ENCODE measurements at places on chromosomes 7 and 10.

DNA sequence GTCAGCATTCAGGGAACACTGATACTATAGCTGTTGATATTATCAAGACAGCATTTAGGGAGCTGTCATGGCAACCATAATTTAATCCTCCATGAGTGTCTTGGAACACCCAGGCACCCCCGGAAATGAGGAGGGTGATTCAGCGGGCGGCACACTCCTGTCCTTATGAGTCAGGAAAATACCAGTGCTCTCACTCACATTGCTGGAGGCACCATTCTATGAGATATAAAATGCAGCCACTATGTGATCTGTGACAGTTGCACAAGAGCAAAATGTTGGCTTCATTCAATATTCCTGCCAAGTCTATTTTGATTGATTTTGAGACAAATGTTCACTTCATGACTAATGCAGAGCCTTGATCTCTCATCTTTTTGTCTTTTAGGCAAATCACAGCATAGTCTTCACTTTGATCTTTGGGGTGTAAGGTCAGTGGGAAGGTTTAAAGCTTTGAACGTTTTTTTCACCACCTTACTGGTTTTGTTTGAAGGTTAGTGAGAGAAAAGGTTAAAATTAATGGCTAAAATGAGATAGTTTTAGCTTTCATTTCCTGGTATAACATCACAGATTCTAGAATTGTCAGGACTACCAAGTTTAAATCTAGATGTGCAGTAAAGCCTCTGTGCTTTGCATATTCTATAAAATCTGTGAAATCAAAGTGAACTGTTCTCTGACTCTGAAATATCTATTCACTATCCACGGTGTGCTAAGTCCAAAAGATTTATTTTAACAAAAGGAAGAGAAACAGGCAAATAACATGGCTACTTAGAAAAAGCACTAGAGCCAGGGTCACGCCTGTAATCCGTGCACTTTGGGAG lies 12.4 kb upstream of the ARHGAP12 start:
- DNase-seq = no peak

- no peak for DNase-seq
These were observed 11.7 kb upstream of the GPAM start for GRCh38 chr10:112195224-112195623.

DNA sequence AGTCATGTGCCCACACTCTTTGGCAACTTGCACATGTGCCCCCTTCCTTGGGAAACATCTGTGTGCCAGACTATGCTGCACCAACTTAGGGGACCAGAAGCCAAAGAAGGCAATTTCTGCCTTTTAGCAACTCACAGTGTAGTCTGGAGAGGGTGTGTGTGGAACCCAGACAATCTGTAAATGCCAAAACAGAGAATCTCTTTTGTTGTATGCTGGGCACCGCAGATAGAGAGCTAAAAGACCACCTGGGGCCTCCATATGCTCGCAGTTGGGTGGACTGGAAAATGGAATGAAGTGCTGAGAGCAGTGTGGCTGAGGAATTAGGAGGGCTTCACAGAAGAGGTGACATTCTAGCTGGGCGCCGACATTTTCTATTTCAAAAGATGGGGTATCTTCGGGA lies 26.4 kb downstream of the UBTD1 start:
- no peak for DNase-seq

DNA sequence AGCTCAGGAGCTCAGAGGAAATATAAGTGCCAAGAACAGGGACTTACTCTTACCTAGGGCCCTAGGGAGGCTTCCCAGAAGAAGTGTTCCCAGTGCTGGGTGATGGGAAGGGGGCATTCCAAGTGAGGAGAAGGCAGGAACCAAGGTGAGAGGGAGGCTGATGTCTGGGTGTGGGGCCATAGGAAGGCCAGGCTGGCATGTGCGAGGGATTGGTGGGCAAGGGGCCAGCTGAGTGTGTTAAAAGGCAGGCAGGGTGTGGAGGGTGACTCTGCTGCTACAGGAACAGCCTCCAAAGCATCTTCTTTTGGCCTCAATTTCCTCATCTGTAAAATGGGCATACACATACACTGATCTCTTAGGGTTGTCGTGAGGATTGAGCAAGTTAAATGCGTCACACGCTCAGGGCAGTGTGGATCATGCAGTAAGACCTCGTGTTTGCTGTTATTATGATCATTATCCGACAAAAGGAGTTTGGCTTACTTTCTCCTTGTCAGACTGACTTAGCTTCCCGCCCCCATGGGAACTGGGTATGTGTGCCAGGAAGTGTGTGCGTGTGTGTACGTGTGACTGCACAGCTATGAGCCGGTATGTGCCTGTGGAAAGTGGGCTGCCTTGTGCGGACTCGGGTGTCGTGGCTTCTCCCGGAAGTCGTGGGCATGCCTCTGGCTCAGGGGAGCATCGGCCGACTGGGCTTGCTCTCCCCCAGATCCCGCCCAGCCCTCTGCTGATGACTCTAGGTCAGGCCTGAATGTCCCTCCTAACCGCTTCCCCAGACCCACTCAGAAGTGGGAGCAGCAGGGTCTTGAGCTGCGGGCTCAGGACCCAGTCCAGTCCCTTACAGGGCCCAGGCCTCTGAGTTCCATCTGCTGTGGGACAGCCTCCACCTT lies 59.6 kb downstream of the NEURL1 start:
- no peak for DNase-seq

GRCh38 chr7:115782696-115783490 lies 247.7 kb downstream of the TFEC start:
- no peak for DNase-seq

DNA sequence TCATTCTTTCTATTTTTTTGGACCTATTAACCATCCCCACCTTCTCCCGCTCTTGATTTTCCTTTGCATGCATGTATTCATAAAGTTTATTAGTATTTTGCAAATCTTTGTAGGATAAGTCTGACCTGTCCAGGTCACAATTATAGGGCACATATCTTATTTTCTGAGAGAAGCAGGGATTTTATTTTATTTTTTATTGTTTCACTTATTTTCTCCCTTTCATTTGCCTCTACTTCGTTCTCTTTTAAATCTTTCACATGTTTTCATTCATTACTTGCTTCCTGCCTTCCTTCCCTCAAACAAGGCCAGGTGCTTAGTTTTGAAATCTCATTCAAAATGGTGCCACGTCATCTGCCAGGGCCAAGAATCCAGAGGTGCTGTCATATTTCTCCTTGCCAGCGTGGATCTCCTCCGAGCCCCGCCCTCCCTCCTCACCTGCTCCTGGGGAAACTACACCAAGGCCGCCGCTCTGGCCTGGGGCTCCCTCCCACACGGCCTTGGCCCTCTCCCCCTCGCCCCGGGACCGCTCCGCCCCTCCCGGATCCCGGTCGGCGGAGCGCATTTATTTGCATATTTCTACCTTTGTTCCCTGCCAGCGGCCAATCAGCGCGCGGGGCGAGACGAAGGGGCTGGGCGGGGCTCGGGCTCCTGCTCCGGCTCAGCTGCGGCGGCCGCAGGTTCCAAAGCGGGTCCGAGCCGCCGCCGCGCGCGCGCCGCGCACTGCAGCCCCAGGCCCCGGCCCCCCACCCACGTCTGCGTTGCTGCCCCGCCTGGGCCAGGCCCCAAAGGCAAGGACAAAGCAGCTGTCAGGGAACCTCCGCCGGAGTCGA lies at the start of gene TSPAN13:
TSPAN13 (plus strand) TSS at position 654 of the 830 bp plus-strand sequence. CDS start 213 bp downstream, outside the sequence.
- DNase-seq = peak; percentile 89

DNA sequence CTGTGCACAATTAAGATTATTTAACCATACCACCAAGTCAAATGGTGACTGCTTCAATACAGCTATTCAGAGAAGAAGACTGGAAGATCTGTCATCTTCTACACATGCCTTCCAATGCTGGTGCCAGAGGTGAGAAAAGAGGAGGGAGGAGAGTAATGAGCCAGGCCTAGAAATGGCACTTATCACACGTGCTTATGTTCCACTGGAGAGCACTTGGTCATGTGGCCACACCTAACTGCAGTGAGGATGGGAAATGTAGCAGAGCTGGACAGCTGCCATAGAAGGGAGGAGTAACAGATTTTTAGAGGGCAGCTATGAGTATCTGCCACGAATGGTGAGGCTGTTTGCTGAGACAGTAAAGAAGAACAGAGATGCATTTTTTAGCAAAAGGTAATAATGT lies 77.1 kb downstream of the MPLKIP start:
- peak; percentile 41 for DNase-seq

DNA sequence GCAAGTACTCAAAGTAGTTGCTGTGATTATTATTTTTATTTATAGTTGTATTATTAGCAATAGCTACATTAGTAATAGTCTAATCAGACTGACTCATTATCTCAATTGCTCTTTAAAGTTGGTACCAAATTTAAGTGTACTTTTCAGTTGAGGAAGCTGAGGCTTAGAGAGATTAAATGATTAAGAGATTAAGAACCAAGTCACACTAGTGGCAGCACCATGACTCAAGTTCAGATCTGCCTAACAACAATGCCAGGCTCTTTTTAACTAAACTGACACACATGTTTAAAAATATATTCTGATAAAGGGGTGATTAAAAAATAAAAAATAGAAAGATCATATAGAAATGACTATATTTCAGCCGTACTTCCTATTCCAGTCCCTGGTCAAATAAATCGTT lies 42.0 kb downstream of the FZD1 start:
- no peak for DNase-seq

DNA sequence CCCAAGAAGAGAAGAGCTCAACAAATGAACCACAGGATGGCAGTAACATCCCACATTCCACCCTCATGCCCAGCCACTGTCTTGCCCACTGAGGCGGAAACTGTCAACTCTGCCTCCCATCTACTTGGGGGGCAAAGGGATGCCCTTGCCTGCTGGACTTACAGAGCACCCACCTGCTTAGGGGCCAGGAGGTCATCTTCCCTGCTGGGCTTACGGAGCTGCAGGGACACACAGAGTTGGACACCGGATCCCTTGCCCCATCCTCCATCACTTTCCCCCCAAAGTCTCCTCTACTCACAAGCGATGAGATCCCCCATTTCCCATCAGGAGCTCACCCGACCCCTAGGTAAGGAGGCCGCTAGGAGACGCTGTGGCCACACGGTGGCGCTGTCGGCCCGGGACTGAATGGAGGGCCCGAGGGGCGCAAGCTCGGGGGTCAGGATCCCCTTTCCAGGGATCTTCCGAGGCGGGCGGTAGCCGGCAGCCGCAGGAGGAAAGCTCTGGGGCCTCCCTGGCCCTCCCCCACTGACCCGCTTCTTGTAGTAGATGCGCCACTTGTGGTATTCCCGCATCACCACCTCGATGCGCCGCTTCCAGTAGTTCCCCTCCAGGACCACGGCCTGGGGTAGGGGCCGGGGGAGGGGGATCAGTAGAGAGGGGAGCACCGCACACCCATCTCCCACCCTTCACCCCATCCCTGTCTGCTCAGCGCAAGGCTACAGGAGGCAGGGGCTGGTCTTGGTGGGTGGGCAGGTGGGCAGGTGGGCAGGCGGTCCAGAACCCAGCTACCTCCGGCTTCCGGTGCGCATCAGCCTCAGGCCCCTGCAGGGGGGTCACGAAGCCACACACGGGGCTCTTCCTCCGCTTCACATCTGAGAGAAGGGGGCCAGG lies 17.3 kb downstream of the MLXIPL start:
- peak; percentile 70 for DNase-seq

GRCh38 chr7:36506820-36507219 lies 117.2 kb downstream of the ANLN start:
- DNase-seq = no peak

DNA sequence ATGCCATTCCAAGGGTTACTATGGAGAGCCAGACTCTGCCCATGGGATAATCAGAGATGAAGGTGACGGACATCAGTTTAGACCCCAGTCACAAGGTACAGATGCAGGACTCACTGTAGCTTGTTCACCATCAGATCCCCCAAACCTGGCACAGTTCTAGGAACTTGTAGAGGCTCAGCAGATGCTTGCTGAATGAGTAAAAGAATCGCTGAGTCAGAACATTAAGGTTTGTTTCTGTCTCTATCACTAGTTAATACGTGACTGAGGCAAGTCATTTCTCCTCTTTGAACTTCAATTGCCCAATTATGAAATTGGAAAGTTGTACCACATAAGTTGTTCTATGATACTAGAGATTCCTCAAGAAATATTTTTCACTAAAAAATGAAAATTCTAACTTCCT lies 65.1 kb downstream of the PPP1R3C start:
- no peak for DNase-seq

DNA sequence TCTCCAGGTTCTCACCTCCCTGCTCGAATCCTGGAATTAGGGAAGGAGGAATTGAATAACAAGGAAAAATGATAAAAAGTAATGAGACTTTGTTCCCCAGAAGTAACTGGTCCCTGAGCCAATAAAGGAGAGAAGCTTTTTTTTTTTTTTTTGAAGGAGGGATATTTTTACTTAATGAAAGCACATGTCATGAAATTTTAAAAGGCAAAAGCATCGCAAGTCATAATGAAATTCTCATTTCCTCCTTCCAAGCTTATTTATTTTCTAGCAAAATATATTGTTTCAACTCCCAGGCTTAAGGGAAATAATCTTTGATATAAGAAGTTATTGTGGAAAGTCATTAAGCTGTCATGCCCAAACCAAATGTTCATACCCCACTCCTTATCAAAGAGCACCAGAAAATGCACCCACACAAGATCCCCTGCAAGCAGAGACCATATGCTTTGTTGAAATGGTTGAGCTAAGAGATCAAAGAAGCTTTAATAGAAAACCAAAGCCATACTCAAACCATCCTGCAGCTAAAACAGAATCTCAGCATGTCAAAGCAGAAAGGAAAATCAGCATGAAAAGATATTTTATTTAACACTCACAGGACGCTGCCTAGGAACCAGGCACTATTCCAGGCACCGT lies 16.7 kb upstream of the ABCC2 start:
- no peak for DNase-seq

- no peak for DNase-seq
These were observed 1259.7 kb downstream of the TYW1 start for GRCh38 chr7:68256295-68256694.

DNA sequence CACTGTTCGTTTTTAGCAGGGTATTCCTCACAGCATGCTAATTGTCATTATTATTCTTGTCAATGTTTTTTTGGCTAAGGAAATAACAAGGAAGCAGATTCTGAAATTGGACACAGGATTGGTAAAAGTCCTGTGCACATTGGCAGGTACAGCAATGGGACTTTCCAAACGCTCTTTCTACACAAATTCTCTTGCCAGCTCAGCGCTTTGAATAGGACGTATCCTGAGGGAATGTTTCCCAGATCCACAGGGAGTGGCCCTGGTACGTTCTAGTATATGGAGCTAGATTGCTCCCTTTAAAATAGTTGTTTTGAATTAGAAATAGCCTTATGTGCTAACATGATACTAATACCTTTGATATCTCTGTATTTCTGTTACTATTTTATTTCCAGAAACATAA lies 82.8 kb upstream of the GRB10 start:
- no peak for DNase-seq

- no peak for DNase-seq
These were observed 125.8 kb upstream of the PCBD1 start for GRCh38 chr10:71014021-71014805.

DNA sequence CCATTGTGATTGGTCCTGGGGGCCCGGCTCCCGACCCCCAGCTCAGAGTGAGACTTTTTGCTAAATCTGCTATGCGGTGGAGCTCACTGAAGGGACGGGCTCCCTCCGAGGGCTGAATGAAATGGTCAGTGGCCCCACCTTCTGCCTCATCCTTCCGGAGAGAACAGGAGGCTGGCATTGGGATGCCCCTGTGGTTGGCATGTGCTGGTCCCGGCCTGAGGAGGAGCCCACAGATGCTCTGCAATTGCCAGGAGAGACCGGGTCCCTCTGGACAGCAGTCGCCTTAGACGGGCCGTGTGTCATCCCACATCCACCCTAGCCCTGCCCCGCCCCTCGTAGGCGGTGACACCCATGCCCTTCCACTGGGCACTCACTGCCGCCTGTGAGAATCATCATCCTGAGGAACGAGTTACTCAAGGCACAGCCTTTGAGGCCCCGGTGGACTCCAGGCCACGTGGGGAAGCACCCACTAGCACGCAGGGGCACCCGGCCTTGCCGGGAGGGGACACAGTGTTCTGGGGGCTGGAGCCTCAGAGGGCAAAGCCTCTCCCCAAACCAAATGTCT lies 21.2 kb upstream of the DPYSL4 start:
- no peak for DNase-seq

All from liver (tissue), 10 donors.